ENCODE measurements at places on chromosomes 6 and 20. TPM values are rescaled to one million over a fixed set of nuclear protein-coding genes. Genes with fewer than 3 reads are reported as not detected.

Gene HLA-DQB2
- not detected for total RNA-seq

GRCh38 chr6:137005073-137005472, 39.7 kb downstream of the IL20RA start:
- DNase-seq: no peak

DNA sequence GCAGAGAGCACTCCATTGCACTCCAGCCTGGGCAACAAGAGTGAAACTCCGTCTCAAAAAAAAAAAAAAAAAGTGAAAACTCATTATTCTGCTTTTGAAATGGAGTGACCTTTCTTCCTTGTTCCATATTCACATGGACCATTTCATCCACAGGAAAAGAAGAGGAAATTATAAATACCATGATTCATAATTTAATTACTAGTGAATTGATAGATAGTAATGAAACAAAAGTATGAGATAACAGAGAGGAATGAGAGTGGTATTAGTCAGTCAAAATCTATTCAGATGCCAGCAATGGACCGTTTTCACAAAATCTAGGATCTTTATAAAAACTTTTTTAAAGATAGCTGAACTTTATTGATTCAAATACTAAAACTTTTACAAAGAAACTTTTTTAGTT, 443.1 kb upstream of the FLRT3 start:
- DNase-seq: no peak

- peak; percentile 47 for DNase-seq
Observed at GRCh38 chr6:56637640-56638039, 5.0 kb downstream of the DST start.

Gene RAMACL
- total RNA-seq: 3.6 TPM

DNA sequence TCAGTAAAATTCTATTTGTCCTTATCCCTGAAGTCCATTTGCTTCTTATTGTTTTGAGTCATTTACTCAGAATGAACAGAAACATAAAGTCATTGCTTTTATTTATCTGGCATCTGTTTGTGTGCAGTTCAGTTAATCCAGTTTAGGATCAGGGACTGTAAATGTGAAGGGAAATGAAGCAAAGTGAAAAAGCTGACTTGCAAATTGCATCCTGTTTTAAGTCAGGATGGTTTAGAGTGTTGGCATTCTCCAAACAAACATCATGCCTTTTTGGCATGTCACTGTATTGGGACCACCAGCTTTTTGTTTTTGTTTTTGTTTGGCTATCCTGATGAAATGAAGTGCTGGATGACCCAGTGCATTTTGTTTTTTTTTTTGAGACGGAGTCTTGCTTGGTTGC, 100.2 kb upstream of the CLDN20 start:
- no peak for DNase-seq

Gene ZC3H12D
- 92.0 TPM for total RNA-seq

Gene PRDM13
- not detected for total RNA-seq

Gene OPRM1
- not detected for total RNA-seq

DNA sequence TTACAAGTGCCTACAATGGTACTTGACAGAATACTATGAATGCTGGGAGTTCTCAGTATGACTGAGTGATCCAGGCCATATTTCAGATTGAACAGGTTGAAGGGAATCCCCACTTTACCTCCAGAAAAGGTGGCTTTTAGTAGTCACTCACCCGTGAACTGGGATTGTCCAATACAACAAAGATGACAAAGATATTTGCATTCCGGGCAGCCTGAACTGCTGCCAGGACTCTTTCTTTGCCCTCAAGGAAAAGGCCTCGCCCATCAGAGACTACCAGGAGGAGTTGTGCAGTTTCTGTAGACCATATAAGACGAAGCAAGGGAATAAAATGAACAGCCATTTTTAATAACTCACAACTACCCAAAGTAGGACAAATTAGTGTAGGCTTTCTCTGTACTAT, 6.3 kb upstream of the LYRM2 start:
- DNase-seq: no peak

GRCh38 chr6:23154159-23154558, 584.8 kb downstream of the HDGFL1 start:
- DNase-seq: no peak

DNA sequence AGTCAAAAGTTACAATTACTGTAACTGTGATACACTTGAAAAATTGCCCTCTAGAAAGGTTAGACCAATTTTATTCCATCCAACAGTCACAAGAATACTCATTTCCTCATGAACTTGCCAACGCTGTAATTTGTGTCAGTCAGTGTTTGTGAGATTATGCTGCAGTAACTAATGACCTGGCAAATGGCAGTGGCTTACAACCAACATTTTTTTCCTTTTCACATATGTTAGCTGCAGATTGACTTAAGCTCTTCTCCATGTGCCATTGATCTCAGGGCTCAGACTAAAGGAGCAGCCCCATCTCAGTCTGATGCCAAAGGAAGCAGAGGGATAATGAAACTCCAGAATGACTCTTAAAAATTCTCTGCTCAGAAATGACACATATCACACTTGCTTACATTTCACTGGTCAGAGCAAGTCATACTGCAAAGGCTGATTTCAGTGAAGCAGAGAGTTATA, 92.3 kb upstream of the ELOVL5 start:
- no peak for DNase-seq

Gene RNF182
- not detected for total RNA-seq

DNA sequence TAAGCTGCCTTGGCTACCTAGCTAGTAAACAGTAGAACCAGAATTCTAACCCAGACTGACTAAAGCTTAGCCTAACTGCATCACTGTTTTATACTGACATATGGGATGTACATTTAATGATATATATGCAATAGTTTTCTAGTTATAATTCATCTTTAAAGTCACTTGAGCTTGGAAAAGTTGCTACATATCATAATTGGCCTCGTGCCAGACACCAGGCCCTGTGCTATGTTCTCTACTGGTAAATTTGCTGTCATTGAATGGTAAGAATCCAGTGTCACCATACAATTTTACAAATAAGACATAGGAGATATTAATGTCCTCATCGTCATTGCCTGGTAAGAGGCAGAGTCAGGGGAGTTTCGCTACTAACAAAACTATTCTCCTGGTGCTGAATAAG, 396.8 kb downstream of the CDKAL1 start:
- DNase-seq: no peak

Gene FAM83C
- total RNA-seq: not detected

GRCh38 chr6:49514571-49515484, 15.1 kb downstream of the GLYATL3 start:
- DNase-seq: no peak

- DNase-seq: no peak
Observed at GRCh38 chr6:147109707-147110106, 94.5 kb upstream of the STXBP5 start.

GRCh38 chr6:9136141-9136822, 700.9 kb upstream of the SLC35B3 start:
- no peak for DNase-seq

GRCh38 chr6:158573542-158573931, 13.6 kb downstream of the TMEM181 start:
- no peak for DNase-seq

DNA sequence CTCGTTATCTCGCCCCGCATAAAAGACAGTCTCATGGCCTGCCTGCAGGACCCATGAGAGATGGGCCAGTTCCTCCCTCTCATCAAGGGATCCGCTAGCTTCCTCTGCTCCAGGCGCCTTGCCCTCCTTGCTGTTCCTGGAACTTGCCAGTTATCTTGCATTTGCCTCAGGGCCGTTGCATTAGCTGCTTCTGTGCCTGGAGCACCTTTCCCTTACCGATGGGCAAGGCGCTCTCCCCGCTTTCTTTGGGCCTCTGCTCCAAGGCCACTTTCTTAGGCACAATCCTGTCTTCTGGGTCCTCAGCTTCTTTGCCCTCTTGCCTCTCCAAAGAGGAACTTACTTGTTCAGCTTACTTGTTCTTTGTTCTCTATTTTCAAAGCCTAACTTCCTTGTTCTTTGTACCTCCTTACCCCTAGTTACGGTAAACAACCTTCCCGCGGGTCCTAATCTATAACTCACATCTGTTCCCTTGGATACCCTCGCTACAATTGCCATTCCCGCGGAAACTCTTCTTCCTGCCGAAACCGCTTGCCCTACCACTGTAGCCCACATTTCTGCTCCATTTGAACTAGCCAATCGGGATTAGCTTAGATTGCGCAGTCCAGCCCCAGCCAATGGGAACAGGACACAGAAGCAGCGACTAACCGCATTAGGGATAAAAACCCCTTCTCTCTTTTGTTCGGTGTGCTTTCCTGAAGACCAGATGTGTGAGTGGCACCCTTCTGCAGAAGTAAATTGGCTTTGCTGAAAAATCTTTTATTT, 887 bp upstream of the NSFL1C start:
- DNase-seq: no peak

- DNase-seq: no peak
Observed at GRCh38 chr6:105005451-105005850, 48.5 kb downstream of the LIN28B start.

Gene DYNLT2
- total RNA-seq: 6.1 TPM

Gene SYNE1
- 162 TPM for total RNA-seq

DNA sequence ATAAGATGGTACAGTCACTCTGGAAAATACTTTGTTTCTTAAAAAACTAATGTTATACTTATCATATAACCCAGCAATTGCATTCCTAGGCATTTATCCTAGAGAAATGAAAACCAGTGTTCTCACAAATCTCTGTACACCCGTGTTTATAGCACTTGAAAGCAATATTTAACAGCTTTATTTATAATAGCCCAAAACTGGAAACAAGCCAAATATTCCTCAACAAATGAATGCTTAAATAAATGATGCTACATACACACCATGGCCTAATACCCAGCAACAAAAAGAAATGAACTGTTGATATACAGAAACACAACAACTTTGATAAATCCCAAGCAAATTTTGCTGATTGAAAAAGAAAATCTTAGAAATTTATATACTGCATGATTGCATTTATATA, 51.3 kb downstream of the GFRA4 start:
- no peak for DNase-seq

GRCh38 chr6:5157621-5158138, 72.5 kb downstream of the PPP1R3G start:
- no peak for DNase-seq

Gene ANGPT4
- not detected for total RNA-seq

Gene ERVFRD-1
- total RNA-seq: not detected

DNA sequence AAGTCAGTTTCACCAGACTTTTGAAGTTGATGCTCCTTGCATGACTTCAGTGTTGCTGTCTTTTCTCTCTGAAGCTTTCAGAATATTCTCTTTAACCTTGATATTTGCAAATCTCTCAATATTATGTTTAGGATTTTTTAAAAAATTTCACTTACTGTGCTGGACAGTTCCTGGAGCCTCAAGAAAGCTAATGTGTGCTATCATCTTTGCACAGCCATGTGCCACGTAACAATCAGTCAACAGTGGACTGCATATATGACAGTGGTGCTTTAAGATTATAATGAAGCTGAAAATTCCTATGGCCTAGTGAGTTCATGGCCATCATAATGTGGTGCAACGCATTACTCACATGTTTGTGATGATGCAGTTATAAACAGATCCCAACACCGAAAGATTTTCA, 59.1 kb upstream of the OGFRL1 start:
- DNase-seq: no peak

- no peak for DNase-seq
Observed at GRCh38 chr6:24009319-24009718, 116.7 kb upstream of the NRSN1 start.

DNA sequence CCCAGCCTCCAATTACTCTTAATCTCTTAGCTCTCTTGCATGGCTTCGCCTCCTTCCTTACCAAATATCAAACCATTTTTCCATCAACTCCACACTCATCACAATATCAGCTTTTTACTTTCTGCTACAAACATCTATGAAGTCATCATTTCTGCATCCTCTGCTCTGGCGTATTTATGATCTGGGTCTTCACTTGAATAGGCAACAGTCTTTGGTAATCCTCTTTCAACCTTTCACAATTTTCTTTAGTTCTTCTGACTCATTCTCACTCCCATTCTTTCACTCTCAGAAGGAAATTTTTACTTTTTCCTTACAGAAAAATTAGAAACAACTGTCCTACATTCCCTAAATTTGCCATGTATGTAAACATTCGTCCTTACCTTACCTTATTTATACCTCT, 522.4 kb downstream of the HDGFL1 start:
- DNase-seq: no peak

- DNase-seq: peak; percentile 38
Observed at GRCh38 chr20:13397300-13397724, 176.2 kb downstream of the ISM1 start.

Gene THEMIS
- not detected for total RNA-seq

DNA sequence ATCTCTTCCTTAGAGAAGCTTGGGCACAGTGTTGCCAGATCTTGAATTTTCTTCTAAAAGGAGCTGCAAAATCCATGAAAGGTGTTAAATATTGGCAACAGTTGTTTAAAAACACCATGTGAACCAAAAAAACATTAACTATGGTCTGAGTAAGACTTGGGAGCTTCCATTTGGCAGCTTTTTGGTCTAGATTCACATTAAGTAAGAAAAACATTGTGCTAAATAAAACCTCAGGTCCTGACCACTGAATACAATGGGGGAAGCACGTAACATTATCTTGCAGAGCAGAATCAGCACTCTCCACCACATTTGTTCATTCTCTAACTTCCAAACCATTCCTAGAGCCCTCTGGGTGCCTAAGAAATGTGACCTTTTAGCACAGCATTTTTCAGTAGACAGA, 437.6 kb upstream of the PLCB4 start:
- no peak for DNase-seq

DNA sequence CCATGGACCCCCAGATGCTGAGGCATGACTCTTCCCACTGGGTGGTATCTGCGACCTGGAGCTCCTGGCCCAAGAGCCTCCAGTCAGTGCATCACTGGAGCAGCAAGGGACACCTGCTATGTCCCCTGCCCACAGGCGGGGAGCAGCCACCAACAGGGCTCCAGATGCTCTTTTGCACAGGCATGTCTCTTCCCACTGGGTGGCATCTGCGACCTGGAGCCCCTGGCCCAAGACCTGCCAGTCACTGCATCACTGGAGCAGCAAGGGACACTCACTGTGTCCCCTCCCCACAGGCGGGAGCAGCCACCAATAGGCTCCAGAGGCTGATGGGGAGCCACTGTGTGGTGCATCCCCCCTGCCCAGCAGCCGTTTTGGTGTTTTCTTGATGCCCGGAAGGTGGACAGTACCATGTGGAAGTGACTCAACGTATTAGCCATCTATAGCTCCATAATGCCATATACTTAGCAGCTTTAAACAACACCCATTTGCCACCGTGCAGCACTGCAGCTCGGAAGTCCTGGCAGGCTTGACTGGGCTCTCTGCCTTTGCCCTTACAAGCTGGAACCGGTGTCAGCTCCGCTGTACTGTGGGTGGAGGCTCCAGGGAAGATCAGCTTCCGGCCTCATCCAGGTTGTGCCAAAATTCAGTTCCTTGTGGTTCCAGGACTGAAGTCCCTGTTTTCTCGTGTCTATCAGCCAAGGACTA, 124.9 kb upstream of the CST7 start:
- DNase-seq: no peak

Gene PLCB1
- total RNA-seq: 0.82 TPM

- no peak for DNase-seq
Observed at GRCh38 chr6:150346346-150346745, 22.5 kb upstream of the IYD start.

Gene MYT1
- 3.5 TPM for total RNA-seq

Gene MAP7
- not detected for total RNA-seq

- DNase-seq: peak; percentile 64
Observed at GRCh38 chr6:33672808-33673207, 38.7 kb downstream of the UQCC2 start.

Measured in Karpas-422 (cell line).